ENCODE measurements at places on chromosomes 7 and 10. TPM values are rescaled to one million over a fixed set of nuclear protein-coding genes. Genes with fewer than 3 reads are reported as not detected.

FKBP14 gene
- 6.7 TPM for total RNA-seq

EFCAB10 gene
- not detected for total RNA-seq

EGR2 gene
- total RNA-seq, result 2.2 TPM

TMEM273 gene
- total RNA-seq, result 11.2 TPM

CTTNBP2 gene
- not detected for total RNA-seq

SGCE gene
- total RNA-seq, result 0.97 TPM

UFSP1 gene
- 4.7 TPM for total RNA-seq

METTL27 gene
- total RNA-seq, result 0.74 TPM

ABCC2 gene
- total RNA-seq, result 2.5 TPM

DDIT4 gene
- total RNA-seq, result 159 TPM

CNPY1 gene
- not detected for total RNA-seq

RPEL1 gene
- total RNA-seq, result not detected

TMEM178B gene
- 0.06 TPM for total RNA-seq
